Cardiac fibroblast (primary cell): ENCODE measurements at places on chromosomes 1 and 21.

DNA sequence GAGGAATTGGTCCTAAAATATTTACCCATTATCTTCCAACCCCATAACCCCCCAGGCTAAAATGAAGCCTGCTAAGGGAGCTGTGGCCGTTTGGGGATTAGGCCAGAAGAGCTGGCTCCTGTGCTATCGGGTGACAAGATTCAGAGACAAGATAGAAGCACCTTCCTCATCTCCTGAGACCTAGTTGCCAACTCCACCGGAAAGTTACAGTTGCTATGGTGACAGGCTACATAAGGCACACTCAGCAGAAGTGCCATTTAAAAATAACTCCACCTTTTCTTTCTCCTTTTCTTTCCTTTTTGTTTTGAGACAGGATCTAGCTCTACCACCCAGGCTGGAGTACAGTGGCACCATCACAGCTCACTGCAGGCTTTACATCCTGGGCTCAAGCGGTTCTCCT is 43.6 kb upstream of the ROR1 start:
- DNase-seq = no peak

DNA sequence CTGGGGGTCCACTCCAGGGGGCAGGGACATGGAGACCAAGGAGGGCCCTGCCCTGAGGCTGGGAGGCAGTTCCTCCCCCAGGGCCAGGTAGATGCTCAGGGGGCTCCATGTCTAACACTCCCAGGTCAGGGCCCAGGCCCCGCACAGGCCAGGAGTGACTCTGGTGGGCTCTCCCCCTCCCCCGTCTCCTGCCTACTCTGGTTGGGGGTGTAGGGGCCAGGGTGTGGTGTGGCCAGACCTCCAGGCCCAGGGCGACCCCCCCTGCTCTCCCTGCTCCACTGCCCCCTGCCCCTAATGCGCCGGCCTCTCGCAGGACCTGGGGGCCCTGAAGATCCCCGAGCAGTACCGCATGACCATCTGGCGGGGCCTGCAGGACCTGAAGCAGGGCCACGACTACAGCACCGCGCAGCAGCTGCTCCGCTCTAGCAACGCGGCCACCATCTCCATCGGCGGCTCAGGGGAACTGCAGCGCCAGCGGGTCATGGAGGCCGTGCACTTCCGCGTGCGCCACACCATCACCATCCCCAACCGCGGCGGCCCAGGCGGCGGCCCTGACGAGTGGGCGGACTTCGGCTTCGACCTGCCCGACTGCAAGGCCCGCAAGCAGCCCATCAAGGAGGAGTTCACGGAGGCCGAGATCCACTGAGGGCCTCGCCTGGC is 19.7 kb upstream of the CCDC27 start:
- DNase-seq = no peak

- peak; percentile 39 for DNase-seq
Measured at GRCh38 chr1:218942431-218942830, 231.2 kb upstream of the LYPLAL1 start.

- no peak for DNase-seq
Measured at GRCh38 chr1:198185759-198186158, 29.0 kb downstream of the NEK7 start.

GRCh38 chr1:231310391-231310934 is 27.2 kb downstream of the EXOC8 start:
- DNase-seq = no peak

GRCh38 chr1:91712393-91712792 is 173.6 kb downstream of the TGFBR3 start:
- DNase-seq = no peak

DNA sequence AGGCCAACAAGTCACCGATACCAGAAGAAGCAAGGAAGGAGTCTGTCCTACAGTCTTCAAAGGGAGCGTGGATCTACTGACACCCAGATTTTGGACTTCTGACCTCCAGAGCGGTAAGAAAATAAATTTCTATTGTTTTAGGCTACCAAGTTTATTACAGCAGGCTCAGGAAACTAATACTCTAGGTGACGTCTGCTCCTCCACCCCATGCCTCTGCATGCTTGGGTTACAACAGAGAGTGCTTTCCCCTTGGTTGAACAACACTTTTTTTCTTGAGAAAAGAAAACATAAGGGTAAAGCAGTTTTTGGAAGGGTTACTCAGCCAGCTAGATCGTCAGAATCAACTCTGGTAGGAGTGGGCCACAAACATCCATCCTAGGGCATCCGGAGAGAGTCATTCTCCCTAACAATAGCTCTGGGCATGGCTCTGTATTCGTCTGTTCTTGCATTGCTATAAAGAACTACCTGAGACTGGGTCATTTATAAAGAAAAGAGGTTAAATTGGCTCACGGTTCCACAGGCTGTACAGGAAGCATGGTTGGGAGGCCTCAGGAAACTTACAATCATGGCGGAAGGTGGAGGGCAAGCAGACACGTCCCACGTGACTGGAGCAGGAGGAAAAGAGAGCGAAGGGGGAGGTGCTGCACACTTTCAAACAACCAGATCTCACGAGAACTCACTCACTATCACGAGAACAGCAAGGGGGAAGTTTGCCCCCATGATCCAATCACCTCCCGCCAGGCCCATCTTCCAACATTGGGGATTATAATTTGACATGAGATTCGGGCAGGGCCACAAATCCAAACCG is 22.2 kb upstream of the DNAJC11 start:
- no peak for DNase-seq

GRCh38 chr1:116126281-116126680 is 15.1 kb downstream of the MAB21L3 start:
- no peak for DNase-seq

GRCh38 chr1:53654216-53655210 is 84.5 kb downstream of the GLIS1 start:
- peak; percentile 74 for DNase-seq

DNA sequence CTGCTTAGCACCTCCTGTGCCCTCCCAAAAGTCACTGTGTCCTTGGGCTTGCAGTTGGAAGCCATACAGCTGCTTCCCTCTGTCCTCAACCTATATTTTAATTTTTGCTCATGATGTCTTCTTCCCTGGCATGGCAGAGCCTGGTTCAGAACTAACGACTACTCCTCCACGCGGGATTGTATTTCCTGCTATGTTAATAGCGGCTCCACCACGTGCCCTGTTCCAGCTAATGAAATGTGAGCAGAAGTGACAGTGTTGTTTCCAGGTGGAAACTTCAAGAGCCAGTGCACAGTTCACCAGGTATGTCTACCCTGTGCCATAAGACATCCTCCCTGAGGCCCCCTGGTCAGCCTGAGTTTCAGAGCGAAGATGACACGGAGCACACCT is 52.1 kb downstream of the DHRS3 start:
- DNase-seq = no peak

DNA sequence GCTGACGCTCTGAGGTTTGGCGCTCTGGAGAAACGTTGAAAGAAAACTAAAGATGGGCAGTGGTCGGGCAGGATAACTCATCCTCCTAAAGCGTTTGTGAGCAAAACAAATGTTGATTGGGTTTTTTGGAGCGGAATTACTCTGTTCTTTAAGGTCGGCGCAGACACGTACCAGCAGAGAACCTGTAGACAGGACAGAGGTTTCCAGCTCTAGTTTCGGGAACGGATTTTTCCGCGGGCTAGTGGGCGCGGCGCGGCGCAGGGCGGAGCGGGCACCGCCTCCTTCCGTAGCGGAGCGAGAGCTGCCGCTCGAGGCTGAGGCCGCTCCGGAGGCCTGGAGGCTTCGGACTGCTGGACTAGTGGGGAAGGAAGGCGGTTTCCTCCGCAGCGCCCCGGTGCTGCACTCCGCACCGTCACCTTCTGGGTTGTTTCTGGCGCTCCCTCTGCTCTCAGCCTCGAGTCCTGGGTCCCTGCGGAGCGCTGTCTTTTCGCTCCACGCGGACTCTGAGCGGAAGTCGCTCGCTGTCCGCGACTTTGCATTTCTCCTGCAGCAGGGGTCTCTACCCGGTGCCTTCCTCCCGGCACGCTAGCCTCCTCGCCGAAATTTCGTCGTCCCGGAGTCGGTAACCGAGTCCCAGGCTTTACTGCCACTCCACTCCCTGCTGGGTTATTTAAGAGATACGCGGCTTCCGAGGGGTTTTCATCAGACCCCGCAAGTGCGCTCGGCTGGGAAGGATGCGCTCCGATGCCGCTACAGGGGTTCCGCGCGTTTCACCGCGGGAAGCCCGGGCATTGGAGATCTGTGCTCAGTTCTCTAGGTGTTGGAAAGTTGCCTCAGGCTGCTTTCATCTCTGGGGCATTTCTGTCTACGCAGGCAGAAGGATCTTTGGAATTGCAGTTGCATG is 7.0 kb downstream of the FOXD2 start:
- peak; percentile 27 for DNase-seq

GRCh38 chr1:92446546-92446945 is 40.2 kb downstream of the GFI1 start:
- peak; percentile 42 for DNase-seq

GRCh38 chr1:29673228-29673500 is 436.8 kb downstream of the PTPRU start:
- DNase-seq = no peak

DNA sequence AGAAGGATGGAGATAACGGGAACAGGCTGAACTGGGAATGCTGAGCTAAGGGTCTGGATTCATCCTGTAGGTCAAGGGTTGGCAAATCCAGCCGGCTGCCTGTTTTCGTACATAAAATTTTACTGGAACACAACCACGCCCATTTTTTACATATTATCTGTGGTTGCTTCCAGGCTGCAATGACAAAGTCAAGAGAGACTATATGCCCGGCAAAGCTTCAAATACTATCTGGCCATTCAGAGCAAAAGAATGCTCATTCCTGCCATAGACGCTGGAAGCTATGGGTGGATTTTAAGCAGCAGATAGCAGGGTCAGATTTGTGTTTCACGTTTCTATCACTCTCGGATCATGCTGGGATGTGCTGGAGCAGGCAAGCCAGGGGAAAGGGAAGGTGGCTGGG is 137.9 kb upstream of the EDN2 start:
- peak; percentile 84 for DNase-seq

- no peak for DNase-seq
Measured at GRCh38 chr1:204818998-204819397, 51.7 kb upstream of the NFASC start.

GRCh38 chr1:39689214-39689613 is 2.0 kb downstream of the HPCAL4 start:
- no peak for DNase-seq

DNA sequence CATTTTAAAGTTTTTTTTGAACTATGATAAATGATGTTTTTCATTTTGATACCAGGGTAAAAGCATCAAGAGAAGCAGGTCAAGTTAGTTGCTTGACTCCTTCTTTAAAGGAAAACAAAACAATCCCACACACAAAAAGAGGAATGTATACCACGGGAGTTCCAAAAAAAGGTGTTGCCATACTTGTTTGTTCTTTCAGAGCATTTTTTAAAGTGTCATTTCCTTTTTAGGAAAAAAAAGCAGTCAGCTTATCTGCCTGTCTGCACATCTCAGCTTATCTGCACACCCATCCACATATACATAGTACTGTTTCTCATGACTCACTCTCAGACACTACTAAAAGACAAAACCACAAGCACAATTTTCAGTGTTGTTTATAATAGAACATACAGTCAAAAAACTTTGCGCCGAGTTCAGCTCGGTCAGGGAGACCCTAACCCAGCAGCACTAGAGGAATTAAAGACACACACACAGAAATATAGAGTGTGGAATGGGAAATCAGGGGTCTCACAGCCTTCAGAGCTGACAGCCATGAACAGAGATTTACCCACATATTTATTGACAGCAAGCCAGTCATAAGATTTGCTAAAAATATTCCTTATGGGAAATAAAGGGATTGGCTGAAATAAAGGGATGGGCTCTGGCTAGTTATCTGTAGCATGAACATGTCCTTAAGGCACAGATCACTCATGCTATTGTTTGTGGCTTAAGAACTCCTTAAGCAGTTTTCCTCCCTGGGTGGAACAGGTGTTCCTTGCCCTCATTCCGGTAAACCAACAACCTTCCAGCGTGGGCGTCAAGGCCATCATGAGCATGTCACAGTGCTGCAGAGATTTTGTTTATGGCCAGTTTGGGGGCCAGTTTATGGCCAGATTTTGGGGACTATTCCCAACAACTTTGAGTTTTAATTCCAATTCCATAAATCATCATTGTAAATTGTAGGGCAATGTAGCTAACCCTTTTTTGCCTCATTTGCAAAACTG is 11.4 kb upstream of the MNDA start:
- DNase-seq = no peak

GRCh38 chr1:225877580-225877979 is 4.6 kb downstream of the TMEM63A start:
- DNase-seq = peak; percentile 52

DNA sequence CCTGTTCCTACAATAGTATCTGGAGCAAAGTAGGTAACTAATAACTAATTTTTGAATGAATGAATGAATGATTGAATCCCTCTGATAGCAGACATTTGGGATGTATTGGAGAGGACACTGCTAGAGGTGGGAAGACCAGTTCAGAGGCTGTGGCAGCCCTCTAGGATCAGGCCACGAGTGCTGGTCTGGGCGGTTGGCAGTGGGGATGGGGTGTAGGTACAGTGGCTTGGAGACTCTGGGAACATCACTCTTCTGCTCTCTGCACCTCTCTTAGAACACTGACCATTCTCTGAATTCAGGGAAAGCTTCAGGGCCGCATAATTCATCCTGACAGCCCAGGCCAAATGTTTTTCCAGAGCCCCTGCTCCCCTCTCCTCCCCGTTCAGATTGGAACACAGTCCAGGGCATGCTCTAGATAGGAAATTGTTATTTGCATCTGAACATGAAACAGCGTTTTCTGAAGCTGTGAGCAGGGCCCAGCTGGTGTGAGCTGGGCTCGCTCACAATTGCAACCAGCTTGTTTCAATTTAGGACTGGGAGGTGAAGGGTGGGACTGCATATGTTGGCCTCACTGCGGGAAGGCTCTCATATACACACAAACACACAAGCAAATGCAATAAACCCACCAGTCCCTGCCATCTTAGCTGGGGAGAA is 253.1 kb upstream of the USP24 start:
- DNase-seq = no peak

GRCh38 chr1:150162862-150163706 is 13.4 kb downstream of the PLEKHO1 start:
- peak; percentile 99 for DNase-seq

- DNase-seq = no peak
Measured at GRCh38 chr1:59819566-59820438, 5.1 kb downstream of the HOOK1 start.

DNA sequence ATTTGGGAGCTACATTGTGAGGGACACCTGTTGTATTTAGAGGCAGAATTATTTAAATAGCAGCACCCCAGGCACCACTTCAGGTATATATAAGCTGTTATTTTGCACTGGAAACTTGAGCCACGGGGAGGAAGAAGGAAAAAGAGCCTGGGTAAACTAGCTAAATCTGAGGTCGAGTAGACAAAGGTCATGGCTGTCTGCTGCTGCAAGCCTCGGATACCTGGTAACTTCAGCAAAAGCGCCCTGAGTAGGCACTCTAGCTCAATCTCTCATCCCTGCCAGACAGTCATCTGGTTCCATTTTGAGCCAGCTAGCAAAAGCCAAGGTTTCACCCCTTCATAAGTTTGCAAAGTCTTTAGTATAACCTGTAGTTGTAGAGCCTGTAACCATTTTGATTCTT is 101.9 kb upstream of the ZNF644 start:
- DNase-seq = no peak

DNA sequence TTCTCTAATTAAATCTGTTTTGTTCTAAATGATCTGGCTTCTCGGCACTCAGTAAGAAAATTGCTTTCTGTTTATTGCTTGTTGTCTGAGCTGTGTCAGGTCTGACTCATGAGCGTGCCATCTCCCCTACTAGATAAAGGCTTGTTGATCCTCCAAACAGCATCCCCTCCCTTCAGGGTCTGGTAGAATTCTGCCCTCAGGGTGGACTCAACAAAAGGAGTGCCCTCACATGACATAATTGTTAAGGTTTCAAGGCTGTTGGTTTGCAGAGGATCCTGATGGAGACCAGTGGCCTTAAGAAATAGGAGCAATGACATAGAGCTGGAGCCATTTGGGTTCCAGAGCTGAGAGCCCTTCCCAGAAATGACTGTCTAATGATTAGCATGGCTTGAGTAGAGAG is 36.0 kb upstream of the ATP2B4 start:
- DNase-seq = peak; percentile 69
